ENCODE measurements at places on chromosomes 13 and 19. TPM values are rescaled to one million over a fixed set of nuclear protein-coding genes. Genes with fewer than 3 reads are reported as not detected.

Gene KPNA3
- 50.9 TPM for total RNA-seq

- DNase-seq = no peak
These were observed 659.3 kb downstream of the DIAPH3 start for GRCh38 chr13:59504407-59504806.

DNA sequence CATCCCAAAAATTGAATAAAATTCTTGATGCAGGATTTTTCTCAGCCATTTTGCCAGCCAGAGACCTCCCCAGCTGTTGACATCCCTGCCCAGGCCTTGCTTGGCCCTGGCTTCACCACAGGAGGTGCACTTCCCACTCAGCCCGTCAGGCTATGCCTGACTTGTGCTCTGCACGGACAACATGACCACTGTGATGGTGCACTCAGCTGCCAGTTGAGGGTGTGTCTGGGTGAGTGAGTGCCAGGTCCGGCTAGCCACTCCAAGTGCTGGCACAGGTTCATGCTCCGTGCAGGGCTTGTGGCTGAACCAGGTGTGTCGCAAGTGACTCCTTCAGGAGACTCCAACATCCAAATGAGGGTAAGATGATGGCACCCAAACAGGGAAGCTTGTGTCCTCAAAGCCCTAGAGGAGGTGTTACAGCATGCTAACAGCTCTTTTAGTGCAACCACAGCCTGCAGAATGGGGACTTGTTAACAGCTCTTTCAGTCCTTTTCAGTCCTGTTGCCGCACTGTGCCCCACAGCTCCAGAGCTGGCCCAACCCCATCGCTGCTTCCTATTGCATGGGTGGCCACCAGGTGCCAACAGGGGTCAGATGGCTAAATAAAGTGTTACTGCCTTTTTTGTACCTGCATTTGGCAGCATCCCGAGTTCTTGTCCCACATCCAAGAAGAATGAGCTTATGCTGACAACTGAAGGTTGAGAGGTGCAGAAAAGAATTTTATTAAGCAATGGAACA lies 380.7 kb downstream of the SLITRK5 start:
- peak; percentile 2 for DNase-seq

- no peak for DNase-seq
These were observed 10.8 kb downstream of the DIAPH3 start for GRCh38 chr13:60152904-60153303.

GRCh38 chr13:64417581-64417980 lies 2812.6 kb downstream of the PCDH9 start:
- no peak for DNase-seq

- no peak for DNase-seq
These were observed 74.2 kb downstream of the RASA3 start for GRCh38 chr13:114058051-114058867.

DNA sequence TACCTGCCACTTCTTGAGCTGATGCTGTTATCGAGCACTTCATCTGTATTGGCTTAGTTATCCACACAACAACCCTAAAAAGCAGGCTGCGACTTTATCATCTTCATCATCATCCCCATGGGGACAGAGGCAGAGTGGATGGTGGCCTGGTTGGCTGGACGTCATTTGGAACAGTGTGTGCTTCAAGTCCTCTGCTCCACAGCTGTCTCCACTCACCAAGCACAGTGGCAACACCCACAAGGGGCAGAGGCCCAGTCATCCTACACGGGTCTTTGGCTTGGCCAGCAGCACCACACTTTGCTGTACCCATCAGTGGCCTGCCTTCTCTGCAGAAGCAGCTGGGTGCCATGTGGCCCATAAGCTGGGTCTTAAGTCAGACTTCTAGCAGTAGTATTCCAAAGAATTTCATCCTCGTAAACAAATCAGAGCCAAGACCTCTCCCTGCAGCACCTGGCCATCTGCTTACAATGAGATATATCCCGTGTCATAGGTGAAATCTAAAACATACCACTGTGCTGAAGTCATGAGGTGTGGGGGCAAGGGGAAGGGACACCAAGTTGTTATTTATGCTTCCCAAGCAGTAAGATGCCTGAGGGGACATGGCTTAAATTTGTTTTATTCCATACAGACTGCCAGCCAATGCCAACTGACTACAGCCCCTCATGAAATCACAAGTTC lies 47.9 kb upstream of the EPHX3 start:
- DNase-seq = no peak

- DNase-seq = no peak
These were observed 1.5 kb downstream of the KCNN1 start for GRCh38 chr19:17968362-17968761.

DNA sequence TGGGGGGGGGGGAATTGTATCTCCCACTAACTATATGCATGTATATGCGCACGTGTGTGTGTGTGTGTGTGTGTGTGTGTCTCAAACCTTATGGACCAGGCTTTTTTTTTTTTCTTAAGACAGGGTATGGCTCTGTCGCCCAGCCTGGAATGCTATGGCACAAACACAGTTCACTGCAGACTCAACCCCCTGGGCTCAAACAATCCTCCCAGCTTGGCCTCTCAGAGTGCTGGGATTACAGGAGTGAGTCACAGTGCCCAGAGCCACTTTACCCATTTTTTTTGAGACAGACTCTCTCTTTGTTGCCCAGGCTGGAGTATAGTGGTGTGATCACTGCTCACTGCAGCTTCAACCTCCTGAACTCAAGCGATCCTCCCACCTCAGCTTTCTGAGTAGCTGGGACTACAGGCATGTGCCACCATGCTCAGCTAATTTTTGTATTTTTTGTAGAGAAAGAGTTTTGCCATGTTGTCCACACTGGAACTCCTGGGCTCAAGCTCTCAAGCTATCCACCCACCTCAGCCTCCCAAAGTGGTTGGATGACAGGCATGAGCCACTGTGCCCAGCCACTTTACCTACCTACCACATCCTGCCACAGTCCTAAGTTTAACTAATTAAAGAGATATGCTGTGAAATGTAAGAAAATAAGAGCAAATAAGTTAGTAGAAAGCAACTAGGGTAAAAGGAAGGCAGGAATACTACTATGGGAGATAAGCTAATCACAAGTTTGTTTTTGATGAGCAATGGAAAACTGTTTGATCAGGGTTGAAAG lies 2.4 kb downstream of the ZMYM5 start:
- no peak for DNase-seq

GRCh38 chr19:31332096-31332495 lies 17.1 kb downstream of the TSHZ3 start:
- DNase-seq = no peak

GRCh38 chr13:24512197-24512907 lies at the start of gene PARP4:
Gene PARP4, minus strand, starts transcription at chr13:24512778. Its CDS starts 9,002 bp downstream, at chr13:24503776.
- peak; percentile 91 for DNase-seq

DNA sequence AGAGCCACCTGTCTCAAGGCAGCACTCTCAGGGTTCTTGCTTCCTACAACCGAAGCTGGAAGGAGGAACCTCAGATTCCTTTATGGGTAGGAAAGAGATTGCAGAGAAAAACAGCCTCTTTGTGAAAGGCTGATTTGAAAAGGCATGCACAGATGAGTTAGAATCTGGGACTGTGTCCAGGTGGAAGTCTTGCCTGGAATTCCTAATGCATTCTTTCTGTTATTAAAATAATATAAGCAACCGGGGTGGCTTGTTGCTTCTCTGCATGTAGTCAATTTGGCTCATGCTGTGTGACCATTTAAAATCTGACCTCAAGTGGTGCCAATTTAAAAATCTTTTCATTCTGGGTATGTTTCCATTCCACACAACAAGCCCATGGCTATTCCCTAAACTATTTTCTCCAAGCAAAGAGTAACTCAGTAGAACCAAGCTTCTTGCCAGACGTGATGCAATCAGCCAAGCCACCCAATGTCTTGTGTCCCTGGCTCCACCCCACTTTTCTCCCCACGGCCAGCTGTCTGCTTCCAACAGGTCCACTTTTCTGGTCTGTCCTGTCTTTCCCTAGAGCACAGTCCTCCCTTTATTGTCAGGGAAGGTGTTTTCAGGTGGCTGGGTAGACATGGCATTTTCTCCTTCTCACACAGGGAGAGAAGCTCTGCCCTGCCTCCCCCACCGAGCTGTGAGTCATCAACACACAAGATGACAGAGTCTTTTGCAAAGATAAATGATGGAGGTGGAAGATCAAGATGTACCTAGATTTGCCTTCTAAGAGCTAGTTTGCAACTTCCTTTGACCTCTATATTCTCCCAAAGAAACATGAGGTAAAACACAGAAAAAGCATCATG lies 394.3 kb downstream of the FOXO1 start:
- no peak for DNase-seq

- no peak for DNase-seq
These were observed 114.6 kb downstream of the SOX1 start for GRCh38 chr13:112181336-112182067.

DNA sequence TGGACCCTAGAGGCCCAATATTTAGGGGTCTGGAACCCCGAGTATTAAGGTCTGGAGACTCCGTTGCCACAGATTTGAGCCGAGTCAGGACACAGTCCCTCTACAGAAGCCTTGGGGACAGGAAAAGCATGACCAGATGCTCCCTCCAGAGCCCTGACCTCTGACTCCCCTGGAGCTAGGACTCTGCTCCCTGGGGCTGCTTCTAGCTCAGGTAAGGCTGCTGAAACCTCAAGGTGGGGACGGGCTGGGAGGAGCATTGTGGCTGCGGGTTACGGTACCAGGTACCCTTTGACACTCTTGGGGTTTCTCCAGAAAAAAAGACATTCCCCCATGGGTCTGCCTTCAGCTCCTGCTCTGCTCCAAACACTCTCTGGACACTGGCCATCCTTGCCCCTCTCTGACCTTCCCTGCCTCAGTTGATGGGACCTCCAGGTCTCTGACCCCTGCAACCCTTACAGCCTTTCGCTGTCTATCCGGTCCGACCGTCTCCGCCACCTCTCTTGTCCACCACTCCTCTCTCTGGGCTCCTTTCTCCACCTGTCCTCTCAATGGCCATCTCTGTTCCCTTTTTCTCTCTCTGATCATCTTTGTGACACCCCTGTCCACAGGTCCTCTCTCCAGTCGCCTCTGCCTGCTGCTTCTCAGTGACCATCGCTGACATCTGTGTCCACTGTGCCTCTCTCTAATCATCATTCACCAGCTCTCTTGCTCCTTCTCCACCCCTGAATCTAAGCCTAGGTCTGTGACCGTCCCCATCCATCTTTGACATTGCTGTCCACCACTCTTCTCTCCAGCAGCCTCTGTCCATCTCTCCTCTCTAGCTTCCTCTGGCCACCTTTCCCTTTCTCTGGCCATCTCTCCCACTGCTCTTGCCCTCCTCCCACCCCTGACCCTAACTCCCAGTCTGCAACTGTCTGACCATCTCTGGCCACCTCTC lies 1.4 kb downstream of the LRFN3 start:
- DNase-seq = no peak

GRCh38 chr13:36979361-36980050 lies 19.6 kb downstream of the ALG5 start:
- DNase-seq = no peak

DNA sequence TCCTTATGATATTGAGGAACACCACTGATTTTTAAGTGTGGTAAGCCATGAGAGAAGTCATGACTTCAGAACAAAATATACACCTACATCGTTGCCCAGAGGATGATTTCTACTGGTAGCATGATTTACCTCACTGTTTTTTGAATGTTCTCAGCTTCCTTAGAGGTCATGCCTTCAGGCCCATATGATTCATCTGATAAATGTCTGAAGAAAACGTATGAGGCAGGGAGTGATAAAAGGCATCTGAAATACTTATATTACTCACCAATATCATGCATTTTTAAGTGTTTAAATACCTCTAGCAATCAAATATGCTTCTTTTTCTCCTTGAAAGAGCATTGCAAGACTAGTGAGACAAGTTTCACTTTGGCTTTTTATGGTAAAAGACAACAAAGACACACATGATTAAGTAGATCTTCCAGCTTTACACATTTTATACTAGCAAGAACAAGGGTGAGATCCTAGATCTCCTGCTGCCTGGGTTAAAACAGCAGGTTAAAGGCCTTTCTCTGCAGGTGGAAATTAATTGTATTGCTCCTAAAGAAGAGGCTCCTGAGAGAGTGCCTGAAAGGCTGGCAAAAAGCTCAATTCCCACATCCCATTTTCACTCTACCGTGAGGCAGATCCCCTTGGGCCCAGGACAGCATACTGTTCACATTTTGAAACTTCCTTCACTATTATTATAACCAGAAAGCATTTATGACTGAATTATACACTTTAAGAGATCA lies 432.4 kb downstream of the SLITRK1 start:
- DNase-seq = peak; percentile 5

DNA sequence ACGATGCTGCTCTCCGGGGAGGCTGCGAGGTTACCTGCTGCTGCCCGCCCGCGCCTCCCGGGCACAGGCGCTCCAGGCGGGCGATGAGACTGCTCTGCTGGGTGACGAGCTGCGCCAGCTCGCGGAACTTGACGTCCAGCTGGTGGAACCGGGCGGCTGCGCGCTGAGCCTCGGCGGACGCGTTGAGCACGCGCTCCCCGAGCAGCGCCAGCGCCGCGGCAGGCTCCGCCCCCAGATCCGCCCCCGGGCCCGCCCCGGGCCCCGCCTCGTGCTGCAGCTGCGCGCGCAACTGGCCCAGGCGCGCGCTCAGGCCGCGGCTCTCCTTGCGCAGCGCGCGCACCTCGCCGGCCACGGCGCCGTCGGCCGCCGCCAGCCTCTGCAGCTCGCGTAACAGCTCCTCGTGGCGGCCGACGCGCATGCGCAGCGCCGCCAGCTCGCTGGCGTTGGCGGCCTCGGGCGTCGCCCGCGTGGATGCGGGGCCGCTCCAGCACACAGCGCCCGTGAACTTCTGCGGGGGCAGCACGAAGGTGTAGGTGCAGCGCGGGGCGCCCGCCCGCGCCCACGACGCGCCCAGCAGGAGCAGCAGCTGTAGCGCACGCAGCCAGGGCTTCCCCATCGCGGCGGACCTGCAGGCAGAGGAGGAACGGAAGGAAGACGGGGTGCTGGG lies 6.4 kb downstream of the ANGPTL6 start:
- DNase-seq = peak; percentile 87

DNA sequence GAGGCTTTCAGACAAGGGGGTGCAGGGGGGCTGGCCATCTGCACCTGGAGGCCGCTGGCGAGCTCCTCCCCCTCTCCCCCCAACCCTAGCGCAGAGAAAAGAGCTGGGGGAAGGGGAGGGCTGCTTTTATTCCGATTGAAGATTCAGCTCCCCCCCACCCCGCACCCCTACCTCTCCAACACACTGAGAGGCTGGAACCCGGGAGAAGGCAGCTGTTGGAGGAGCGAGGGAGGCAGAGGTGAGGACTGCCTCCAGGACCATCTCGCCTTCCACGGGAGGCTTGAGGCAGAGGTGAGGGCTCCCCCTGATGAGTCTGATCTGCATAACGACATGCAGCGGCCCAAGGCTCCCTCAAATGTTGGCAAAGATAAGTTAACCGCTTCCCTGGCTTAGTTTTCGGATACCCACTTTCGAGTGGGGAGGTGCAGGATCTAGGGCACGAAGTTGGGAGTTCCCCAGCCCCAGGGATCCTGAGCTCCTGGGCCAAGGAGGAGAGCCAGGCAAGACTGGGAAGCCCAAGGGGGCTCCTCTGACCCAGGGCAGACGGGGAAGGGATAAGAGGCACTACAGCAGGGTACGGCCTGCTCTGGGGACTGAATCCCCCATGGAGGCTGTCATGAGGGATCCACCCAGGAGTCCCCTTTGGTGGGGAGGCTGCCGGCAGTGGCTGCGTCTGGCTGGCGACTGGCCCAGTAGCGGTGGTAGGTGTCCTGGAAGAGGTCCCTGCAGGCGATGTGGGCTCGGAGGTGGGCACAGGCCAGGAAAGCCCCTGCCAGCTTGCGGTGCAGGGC lies 1.2 kb upstream of the NUMBL start:
- DNase-seq = peak; percentile 71

Data from GM23338 (cell line).